CD4-positive, alpha-beta T cell treated with Interleukin-15 for 4 hours (primary cell): ENCODE measurements at places on chromosomes 6 and 20.

DNA sequence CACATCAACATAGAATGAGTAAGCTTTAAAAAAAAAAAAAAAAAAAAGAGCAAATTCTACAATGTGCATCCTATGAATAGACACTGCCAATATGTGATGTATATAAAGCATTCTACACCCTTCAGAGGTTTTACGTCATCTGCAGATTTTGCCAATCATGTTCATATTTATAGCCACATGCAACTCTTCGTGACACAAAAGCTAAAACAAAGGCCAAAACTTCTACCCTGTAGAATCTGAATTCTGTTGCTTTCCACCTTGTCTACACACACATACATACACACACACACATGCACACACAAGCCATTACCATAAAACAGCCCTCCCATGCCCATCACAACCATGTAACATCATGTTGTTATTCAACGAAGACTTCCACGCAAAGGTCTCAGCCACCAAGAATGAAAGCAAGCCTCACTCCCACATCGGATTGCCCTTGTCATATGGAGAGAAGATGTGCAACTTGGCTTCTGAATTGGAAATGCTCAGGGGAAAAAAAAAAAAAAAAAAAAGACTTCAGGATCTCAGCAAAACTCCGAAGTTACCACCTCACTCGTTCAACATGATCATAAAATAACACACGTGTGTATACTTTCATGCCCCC lies 479.4 kb upstream of the JARID2 start:
- no peak for DNase-seq

DNA sequence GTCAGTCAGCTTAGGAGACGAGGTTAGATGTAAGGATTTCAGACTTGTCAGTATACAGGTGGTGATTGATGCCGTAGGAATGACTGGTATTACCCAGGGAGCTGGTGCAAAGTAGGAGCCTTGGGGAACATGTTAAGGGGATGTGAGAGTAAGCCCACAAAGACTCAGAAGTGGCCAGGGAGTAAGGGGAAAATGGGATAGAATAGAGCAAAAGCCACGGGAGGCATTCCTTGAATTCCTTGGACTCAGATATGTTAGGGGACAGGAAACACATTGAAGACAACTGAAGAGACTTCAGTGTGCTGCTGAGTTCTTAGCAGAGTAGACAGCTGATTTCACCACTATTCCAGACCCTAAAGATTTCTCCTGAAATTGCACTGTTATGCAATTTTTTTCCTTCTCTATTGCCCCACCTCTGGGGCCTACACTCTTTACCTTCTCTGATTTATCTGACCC lies 1.2 kb upstream of the ACAT2 start:
- DNase-seq: no peak

DNA sequence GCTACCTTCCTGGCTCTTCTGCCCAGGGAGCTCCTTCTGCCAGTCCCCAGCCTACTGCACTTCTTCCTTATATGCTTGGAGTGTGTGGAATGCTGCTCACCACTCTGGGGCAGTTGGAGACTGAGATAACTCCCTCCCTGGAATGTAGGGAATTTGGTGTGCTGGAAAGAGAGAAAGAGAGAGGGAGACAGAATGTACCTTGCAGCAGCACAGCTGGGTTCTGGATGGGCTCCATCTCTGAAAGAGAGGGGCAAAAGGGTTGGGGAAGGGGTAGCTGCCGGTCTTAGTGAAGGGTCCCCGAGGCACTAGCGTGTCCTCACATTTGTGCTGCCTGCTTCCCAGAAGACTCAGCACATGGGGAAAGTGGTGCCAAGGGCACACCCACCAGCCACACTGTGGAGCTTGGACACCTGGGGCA lies 40.2 kb upstream of the DDR1 start:
- no peak for DNase-seq

- DNase-seq: no peak
Measured at GRCh38 chr20:20231528-20232298, 136.2 kb upstream of the INSM1 start.

GRCh38 chr20:528923-529604 lies 14.5 kb downstream of the CSNK2A1 start:
- no peak for DNase-seq

- DNase-seq: no peak
Measured at GRCh38 chr6:82616386-82617028, 252.9 kb downstream of the TPBG start.

DNA sequence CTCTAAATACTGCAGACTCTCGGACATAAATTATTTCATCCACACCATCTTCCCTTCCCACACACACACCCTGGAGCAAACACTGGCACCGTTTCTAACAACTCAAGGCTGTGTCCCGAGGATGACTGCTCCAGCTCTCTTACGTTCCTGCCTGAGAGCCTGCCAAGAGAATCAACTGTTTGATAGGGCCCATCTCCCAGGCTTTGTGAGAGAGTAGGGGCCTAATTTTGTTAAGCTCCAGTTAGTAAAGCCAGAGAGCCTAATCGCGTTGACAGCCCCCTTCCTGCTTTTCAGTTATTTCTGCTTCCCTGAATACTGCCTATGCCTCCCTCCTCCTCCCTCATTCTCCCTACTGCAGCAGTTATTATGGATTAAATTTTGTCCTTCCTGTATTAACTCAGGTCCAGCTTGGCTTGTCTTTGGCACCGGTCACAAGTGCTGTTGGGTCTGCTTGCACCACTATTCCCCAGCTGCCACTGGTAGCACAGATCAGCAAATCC lies 118.1 kb upstream of the TMEM181 start:
- no peak for DNase-seq

- no peak for DNase-seq
Measured at GRCh38 chr6:78353040-78353439, 514.3 kb upstream of the IRAK1BP1 start.

DNA sequence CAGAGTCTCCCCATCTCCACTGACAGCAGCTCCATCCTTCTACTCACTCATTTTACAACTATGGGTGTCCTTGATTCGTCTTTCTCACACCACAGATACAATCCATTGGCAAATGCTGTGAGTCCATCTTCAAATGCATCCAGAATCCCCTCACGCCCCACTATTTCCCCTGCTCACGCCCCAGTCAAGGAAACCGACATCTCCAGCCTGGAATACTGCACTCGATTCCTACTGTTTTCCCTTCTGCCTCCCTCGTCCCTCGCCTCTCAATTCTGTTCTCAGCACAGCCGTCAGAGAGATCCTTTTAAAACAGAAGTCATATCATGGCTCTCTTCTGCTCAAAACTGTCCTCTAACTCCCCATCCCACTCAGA lies 4.7 kb downstream of the HLA-B start:
- no peak for DNase-seq

GRCh38 chr20:50283922-50284810 lies 93.5 kb downstream of the CEBPB start:
- DNase-seq: no peak

DNA sequence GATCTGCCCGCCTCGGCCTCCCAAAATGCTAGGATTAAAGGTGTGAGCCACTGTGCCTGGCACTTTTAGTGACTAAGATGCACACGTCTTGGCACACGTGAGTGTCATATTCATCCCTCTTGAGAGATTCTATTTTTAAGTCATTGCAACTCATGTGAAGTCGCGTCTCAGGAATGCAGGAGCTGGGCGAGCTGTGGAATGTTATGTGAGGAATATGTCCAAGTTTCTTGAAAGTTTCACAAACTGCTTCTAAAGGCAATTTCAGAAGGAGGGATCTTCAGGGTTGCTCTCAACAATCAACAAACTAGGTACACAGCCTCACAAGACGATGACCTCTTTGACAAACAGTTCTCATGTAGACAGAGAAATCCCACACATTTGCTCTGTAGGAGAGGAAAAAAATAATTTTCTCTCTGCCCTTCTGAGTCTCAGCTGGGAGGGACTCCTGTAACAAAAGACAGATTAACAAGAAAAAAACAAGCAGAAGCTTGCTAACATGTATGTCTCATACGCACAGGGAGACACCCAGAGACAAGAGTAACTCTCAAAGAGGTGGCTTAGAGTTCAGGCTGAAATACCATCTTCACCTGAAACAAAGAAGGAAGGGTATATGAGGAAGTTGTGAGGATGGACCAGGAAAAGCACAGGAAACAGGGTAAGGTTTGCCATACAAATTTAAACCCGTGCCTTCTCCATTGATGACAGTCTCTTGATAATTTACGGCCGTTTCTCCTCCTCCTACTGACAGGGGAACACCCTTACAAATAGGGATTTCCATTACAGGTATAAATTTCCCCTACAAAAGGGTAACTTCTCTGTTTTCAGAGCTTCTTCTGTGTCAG lies 45.3 kb upstream of the FAM50B start:
- no peak for DNase-seq

GRCh38 chr6:6546318-6547109 lies 42.0 kb upstream of the LY86 start:
- peak; percentile 1 for DNase-seq

DNA sequence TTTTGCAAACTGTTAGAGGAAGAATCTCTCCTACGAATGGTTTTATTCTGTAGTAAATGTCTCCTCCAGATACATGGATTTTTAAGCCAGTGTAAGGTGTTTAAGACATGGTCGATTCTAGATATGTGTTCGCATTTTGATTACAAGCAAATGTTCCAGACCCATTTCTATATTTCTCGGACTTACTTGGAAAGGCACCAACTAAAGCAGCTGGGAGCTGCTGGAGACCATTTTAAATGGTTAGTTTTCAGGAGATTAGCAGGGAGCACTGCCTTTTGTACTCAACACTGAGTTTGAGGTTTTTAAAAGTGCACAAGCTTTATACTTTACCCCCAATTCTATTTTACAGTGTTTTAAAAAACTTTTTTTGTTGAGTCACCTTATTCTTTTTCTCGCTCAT lies 857.0 kb downstream of the KIF16B start:
- no peak for DNase-seq

DNA sequence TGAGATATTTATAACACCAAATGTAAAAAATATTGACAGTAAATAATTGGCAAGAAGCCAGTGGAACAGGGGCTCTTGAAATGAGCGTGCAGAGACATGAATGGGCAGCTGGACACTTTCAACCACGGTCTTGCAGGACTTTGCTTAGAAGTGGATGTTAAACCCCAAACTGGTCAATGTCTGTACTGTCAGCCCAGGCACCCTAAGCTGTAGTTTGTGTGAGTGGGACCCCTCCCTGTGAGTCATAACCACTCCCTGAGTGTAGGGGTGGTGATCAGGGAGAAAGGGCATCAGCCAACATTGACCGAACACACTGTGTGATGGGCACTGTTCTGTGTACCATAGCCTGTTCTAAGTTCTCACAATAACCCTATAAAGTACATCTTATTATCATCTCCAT lies 108.6 kb downstream of the FIG4 start:
- DNase-seq: no peak

DNA sequence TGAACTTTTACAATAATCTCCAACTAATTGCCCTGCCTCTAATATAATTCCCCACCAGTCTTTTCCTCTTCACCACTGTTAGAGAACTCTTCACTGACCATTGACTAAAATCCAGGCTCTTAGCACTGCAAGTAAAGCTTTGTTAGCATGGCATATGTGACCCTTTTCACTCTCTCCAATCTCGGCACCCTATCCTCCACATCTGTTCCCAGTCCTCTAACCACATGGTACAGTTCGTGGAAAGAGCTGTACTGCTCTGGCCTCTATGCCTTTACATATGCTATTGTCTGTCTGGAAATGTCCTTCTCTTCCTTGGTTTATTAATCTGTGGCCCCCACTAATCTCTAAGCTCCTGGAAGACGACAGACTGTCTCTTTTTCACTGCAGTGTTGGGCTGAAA lies 63.0 kb upstream of the EIF2S2 start:
- no peak for DNase-seq

- DNase-seq: peak; percentile 31
Measured at GRCh38 chr6:130229645-130230044, 6.9 kb upstream of the SAMD3 start.

DNA sequence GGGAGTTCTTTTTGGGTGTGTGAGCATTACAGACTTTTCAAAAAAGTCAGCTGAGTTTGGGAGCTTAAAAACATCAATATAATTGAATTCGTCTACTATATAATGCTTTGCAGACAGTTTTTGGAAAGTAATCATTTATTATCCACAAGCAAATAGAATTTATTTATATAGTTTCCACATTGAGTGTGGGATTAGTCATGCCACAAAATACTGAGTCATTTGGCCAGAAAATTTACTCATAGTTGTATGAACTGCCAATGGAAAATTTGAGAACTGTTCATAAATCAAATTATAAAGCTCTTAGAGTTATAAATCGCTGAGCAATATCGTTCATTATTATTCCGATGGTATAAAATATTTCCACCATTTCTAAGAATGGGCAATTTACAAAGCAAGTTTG lies 5.0 kb downstream of the BEND6 start:
- no peak for DNase-seq

DNA sequence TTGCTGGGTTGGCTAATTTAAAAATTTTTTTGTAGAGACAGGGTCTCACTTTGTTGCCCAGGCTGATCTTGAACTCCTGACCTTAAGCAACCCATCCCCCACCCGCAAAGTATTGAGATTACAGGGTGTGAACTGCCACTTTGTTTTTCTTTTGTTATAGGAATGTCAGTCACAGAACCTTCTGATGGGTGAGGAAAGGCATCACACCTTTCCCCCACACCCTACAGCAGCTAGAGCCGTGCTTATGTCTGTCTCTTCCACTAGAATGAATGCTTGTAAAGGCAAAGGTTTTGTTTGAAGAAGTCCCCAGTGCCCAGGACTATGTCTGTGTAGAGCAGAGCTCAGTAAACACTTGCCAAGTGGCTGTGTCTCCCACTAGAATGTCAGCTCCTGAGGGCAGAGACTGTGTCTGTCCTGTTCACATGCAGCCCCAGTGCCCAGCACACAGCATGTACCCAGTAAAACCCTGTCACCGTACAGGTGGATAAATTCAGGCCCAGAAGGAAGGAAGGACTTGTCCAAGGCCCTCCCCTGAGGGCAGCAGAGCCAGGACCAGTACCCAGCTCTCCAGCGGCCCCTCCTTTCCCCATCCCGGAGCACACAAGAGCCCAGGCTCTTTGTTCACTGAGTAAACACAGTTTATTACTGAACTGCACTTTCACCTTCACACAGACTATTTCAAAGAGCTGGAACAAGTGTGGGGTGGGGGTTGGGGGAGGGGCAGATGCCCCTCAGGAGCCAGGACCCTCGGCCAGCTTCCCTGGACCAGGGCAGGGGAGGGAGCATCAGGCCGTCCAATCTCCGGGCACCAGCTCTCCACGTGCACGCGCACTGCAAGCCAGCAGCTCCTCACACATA lies 26.4 kb downstream of the COX4I2 start:
- DNase-seq: no peak

- no peak for DNase-seq
Measured at GRCh38 chr6:99016355-99016754, 68.6 kb upstream of the FBXL4 start.

- no peak for DNase-seq
Measured at GRCh38 chr20:23534801-23535593, 33.3 kb downstream of the CST9L start.

DNA sequence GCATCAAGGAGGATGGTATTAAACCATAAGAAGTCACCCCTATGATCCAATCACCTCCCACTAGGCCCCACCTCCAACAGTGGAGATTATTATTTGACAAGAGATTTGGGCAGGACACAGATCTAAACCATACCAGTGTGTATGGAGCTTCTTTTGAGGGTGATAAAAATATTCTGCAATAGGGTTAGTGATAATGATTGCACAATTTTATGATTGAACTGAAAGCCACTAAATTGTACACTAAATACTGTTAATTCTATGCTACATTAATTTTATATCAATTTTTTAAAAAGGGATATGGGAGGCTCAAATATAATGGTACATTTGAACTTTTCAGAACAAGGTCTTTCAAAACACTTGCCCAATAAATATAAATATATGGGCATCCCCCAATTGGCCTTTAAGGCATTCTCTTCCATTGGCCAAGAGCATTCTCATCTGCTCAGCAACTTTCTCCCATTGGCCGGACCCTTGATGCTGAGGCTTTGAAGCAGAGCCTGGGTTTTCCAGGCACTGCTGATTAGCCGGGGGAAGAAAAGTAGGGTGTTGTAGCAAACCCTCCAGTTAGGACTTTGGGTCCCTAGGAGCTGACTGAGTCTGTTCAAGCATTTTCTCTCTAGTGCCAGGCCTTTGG lies 209.9 kb downstream of the LRFN2 start:
- DNase-seq: no peak
